Activated CD4-positive, alpha-beta T cell treated with anti-CD3 and anti-CD28 coated beads for 24 hours (primary cell): ENCODE measurements at places on chromosomes 1 and 21.

GRCh38 chr1:153616917-153617311 lies 789 bp upstream of the S100A14 start:
- no peak for DNase-seq

GRCh38 chr21:39238275-39238674 lies 55.0 kb upstream of the PSMG1 start:
- DNase-seq: no peak

GRCh38 chr1:172704420-172705210 lies 45.7 kb downstream of the FASLG start:
- no peak for DNase-seq

DNA sequence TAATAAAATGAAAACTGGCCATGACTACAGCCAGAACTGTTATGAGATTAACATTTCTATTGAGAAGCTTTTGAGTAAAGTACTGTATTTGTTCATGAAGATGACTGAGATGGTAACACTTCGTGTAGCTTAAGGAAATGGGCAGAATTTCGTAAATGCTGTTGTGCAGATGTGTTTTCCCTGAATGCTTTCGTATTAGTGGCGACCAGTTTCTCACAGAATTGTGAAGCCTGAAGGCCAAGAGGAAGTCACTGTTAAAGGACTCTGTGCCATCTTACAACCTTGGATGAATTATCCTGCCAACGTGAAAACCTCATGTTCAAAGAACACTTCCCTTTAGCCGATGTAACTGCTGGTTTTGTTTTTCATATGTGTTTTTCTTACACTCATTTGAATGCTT lies 164.0 kb downstream of the NEK7 start:
- no peak for DNase-seq

DNA sequence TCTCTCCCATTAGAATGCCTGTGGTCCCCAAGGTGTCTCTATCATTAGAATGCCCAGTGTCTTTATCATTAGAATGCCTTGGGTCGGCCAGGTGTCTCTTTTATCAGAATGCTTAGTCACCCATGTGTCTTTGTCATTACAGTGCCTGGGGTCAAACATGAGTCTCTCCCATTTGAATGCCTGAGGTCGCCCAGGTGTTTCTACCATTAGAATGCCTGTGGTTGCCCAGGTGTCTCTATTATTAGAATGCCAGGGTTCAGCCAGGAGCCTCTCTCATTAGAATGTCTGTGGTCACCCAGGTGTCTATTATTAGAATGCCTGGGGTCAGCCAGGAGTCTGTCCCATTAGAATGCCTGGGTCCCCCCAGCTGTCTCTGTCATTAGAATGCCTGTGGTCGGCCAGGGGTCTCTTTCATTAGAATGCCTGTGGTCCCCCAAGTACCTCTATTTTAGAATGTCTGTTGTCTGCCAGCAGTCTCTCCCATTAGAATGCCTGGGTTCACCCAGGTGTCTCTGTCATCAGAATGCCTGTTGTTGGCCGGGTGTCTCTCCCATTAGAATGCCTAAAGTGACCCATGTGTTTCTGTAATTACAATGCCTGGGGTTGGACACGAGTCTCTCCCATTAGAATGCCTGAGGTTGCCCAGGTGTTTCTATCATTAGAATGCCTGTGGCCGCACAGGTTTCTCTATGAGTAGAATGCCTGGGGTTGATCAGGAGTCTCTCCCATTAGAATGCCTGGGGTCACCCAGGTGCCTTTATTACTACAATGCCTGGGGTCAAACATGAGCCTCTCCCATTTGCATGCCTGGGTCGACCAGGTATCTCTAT lies 57.1 kb downstream of the RNF187 start:
- no peak for DNase-seq

DNA sequence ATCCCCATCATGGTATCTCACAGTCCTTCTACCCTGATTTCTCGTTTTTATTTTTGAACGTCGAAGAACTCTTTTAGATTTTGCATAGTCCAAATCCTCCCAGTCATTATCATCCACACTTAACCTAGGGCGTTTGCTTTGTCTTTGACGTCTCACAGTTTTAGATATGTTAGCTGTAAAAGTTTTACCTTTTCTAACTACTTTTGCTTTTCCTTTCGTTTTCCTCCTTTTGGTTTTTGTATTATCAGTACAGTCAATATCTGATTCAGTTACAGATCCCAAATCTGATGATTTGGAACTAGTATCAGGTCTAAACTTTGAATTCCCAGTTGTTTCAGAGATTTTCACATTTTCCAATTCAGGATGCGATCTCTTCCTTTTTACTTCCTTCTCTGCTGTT lies 13.1 kb upstream of the PSMG1 start:
- no peak for DNase-seq

DNA sequence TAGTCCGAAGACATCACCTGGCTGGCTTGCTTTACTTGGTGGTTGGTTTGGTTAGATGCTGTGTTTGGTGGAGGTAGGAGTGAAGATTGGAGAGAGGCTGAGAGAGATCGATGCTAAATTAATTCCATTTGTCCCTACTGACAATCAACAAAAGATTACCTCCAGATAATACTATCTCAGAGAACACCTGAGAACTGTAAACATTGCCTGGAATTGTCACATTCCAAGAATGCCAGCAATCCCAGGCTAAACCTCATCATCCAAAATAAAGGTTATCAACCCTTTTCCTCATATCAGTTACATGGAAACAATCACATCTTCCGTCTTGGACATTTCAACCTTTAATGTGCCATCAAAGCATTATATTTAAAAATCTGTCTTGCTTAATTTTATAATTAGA lies 141.0 kb downstream of the GRIK1 start:
- no peak for DNase-seq

GRCh38 chr1:95140791-95141190 lies 23.6 kb downstream of the TLCD4 start:
- no peak for DNase-seq

- no peak for DNase-seq
Measured at GRCh38 chr1:214380986-214381695, 100.2 kb downstream of the SMYD2 start.

DNA sequence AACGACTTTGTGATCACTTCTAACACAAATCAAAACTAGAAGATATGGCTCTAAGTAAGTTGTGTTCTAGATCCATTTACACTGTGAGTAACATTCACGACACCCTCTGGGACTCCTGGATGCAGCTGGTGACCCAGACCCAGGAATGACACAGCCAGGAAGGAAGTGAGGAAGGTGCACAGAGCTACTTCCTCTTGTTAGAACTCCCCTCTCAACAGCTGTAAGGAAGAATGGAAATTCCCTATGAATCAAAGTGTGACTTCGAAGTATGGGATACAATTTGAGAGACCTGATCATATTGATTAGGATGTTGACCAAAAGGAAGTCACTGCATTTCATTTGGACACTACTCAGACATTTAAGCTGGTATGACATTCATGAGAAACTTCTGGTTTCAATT lies 185.3 kb downstream of the NRIP1 start:
- no peak for DNase-seq

- DNase-seq: no peak
Measured at GRCh38 chr1:185297982-185298381, 19.1 kb downstream of the IVNS1ABP start.

DNA sequence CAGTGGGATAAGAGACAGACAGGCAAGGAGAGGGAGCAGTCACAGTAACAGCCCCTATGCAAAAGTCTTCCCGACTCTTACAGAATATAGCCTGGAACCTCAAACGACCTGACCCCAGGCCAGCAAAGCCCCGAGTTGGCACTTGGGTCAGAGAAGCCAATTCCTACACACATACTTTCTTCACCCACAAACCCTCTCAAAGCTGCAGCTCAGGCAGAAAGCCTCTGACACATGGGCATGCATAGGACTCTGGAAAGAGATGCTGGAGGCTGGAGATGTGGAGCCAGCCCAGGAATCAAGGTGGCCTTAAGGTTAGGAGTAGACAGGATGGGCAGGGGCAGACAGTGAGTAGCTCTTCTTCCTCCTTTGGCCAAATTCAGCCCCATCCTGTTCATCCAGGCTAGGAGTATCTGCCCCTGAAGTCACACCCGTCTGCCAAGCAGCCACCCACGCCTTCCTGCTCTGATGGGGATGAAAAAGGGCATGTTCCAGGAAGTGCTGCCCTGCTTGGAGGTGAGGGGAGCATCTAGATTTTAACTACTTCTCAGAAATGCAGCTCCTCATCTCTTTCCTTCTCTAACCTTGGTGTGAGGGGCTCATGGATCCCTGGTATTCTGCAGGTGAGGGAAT lies 7.8 kb downstream of the SLC41A1 start:
- no peak for DNase-seq

- DNase-seq: no peak
Measured at GRCh38 chr1:27469334-27469733, 20.6 kb downstream of the WASF2 start.

- no peak for DNase-seq
Measured at GRCh38 chr1:181135815-181136737, 47.6 kb downstream of the IER5 start.

DNA sequence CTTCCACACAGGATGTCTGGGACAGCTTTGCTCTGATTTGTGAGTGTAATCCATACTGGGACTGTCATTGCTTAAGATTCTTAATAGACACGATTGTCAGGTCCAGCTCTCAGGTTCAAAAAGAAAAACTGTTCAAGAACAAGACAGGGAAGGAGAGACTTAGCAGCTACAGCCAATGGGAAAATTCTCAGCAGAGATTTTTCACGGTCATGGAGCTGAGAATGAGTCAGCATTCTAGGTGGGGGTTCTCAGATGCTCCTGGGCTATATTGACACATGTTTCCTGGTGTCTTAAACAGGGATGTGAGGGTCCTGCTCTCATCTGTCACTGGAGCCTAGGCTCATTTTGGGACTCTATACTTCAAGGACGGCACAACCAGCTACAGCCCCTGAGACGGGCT lies 318.3 kb downstream of the RRAGC start:
- DNase-seq: no peak

GRCh38 chr1:93042187-93043056 lies 36.7 kb upstream of the MTF2 start:
- no peak for DNase-seq

DNA sequence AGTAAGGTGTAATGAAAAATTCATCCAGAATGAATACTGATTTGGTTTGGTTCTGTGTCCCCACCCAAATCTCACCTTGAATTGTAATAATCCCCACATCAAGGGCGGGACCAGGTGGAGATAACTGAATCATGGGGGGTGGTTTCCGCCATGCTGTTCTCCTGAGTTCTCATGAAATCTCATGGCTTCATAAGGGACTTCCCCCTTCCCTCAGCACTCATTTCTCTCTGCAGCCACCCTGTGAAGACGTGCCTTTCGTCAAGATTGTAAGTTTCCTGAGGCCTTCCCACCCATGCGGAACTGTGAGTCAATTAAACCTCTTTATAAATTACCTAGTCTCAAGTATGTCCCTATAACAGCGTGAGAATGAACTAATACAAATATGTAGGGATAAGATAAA lies 5.5 kb upstream of the SYNJ1 start:
- DNase-seq: peak; percentile 30

GRCh38 chr1:161727256-161727924 lies 6.0 kb downstream of the FCRLB start:
- no peak for DNase-seq

- DNase-seq: no peak
Measured at GRCh38 chr1:208413006-208413405, 168.8 kb upstream of the PLXNA2 start.

GRCh38 chr1:18174037-18174436 lies 66.4 kb downstream of the IGSF21 start:
- no peak for DNase-seq

- no peak for DNase-seq
Measured at GRCh38 chr1:162554258-162554657, 7.3 kb upstream of the UAP1 start.

GRCh38 chr1:112337028-112337531 lies 58.9 kb upstream of the CTTNBP2NL start:
- no peak for DNase-seq

- peak; percentile 34 for DNase-seq
Measured at GRCh38 chr1:51236531-51237350, 668 bp downstream of the RNF11 start.

GRCh38 chr1:2951856-2952255 lies 69.4 kb upstream of the ACTRT2 start:
- no peak for DNase-seq

DNA sequence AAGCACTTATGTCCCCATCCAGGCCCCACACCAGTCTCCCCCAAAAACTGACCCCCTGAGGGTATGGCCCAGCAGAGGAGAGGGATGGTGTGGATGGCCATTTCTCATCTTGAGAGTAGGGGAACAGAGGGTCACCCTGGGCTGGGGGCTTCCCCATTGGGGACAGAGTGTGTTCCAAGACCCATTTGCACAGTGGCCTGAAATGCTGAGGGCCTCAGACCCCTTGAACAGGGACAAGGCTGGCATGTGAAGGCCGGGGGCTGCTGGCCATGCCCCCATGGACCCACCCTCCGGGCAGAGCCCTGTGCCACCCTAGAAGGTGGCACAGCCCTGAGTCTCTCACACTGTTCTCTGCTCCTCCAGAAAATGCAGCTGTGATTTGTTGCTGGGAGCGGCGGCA lies 8.0 kb downstream of the CTRC start:
- no peak for DNase-seq

GRCh38 chr1:3065797-3066196 lies 3.2 kb upstream of the PRDM16 start:
- no peak for DNase-seq

DNA sequence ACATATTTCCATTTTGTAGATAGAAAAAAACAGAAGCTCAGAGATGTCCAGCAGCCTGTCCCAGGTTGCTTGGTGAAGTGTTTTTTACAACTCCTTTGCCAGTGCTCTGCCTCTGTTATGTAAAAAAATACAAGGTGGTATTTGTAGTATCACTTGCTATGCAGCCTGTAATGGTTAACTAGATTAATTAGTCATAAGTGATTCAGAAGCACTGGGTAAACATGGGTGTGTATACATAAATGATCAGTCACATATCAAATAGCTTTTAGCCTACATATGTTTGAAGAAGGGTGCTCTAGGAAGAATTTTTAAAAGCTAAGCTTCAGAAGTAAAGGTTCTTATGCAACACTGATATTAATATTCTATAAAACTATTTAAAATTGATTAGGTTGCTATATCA lies 70.0 kb upstream of the MAGI3 start:
- DNase-seq: no peak

DNA sequence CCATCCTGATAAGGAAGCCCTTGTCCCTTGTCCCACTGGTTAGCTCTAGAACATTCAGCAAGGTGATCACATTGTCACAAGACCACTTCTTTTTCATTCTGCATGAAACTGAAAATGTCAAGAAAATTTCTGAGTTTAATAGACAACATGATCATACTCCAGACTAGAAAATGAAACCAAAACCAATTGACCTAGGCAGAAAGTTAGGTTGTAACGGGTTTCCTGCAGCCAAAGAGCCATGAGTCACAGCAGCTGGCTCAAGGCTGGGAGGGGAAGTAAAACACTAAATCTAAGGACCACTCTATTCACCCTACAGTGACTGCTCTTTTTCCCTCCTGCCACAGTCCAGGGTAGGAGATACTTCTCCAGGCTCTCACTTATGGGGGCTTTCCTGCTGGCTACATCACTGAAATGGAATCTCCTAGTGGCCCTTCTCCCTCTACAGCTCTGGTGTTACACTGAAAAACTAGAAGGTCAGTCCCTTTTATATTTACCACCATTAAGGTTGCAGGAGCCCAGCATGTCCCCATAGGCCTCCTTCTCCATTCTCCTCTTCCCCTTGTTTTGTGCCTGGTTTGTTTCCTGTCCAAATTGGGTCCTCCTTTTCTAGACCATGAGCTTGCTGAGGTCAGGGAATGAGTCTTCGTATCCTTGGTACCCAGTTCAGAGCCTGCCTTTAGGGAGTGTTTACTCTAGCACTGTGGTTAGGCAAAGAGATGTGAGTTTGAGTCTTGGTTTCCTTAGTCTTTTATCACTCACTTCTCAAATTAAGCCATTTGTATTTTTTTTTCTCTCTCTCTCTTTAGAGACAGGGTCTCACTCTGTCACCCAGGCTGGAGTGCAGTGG lies 236.5 kb upstream of the JUN start:
- DNase-seq: no peak
